ENCODE measurements at places on chromosomes 3 and 15.

- DNase-seq: no peak
Measured at GRCh38 chr3:134077649-134078161, 48.0 kb upstream of the SLCO2A1 start.

GRCh38 chr3:76311941-76312340 lies 526.6 kb upstream of the ZNF717 start:
- no peak for DNase-seq

DNA sequence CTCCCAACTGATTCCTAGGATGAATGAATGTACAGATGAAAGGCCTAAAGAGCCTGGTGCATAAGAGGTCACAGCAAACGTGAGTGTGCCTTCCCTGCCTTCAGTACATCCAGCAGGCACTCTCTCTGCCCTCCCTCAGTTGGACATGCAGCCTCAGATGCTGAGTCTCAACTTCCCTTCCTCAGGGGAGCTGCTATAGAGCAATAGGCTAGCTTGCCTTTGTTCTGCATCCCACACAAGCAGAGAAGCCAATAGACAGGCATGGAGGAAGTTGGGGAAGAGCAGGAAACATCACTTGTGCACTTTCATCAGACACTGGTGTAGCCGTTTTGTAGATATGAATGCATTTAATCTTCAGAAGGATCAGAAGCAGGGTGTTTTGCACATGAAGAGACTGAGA lies 147.5 kb upstream of the THBS1 start:
- DNase-seq: no peak

GRCh38 chr15:74133694-74134386 lies 3.5 kb downstream of the ISLR2 start:
- DNase-seq: no peak

DNA sequence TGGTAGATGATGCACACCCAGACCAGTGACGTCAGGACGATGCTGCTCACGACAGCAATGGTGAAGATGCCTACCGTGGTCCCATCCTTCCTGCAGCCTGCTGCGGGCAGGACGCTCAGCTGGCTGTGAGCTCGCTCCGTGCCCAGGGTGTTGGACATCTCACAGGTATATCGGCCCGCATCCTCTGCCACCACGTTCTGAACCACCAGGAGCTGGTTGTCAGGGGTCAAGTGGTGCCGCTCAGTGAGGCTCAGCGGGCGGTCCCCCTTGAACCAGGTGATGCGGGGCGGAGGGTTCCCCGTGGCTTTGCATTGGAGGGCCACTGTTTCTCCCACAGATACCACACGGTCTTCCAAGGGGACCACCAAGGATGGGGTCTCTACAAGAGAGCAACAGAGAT lies 117.8 kb downstream of the LRIG1 start:
- no peak for DNase-seq

- DNase-seq: no peak
Measured at GRCh38 chr15:20295238-20295811, 246.3 kb downstream of the GOLGA6L6 start.

DNA sequence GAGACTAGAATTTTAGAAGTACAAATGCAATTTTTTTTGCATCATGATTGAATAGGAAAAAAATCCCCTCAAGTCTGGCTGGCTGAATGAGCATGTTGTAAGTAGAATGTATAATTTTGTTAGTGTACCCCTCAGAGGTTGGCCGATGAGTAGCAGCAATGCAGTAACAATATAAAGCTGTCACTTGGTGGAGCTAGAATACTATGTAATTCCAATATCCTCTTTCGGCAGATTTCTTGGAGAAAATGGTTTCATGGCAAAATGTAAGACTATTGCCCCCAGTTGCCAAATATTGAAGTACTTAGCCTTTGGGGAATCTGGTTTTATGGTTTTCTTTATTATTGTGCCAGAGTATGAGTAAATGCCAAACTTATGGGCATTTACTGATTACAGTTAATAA lies 39.8 kb upstream of the SGO1 start:
- DNase-seq: no peak

DNA sequence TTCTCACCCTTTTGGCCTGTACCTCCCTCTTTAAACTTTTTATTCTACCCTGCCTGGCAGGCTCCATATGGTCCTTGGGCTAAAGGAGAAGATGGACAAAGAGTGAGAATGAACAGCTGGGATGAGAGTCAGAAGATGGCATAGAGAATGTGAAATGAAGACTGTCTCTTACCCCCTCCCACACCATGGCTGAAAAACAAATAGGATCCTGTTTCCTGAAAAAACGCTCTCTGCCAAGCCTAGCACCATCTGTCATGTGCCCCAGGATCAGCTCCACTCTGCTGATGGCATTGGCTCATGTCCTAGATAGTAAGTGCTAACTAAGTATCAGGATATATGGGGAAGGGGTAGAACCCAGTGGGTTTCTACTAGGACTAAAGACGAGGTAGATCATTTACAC lies 238.6 kb downstream of the MEX3B start:
- DNase-seq: no peak

DNA sequence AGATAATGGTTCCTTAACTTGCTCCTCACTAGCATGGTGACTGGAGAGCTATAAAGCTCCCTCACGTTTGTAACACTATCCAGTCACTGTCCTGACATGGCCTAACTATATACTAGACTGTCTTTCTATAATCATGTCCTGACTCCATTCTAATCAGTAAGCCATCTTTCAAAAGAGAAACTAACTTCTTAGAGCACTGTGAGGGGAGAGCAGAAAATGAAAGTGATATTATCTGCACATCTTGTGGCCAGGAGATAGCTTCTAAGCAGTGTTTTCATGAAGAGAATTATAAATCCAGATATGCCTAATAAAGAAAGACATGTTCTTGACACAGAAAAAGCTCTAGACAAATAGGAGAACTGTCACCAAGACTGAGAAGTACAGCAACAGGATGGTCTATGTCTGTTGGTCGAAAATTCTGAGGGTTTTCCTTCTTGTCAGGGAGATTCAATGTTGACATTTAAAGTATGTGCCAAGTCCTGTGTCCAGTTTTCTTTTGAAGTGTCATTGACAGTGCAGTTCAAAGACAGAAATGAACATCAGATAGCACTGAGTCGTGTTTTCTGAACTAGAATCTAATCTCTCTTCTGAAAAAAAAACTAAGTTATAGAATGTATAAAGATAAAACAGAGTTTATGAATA lies 230.6 kb upstream of the PEX5L start:
- no peak for DNase-seq

GRCh38 chr3:138474163-138474562 lies 39.7 kb downstream of the ESYT3 start:
- no peak for DNase-seq

DNA sequence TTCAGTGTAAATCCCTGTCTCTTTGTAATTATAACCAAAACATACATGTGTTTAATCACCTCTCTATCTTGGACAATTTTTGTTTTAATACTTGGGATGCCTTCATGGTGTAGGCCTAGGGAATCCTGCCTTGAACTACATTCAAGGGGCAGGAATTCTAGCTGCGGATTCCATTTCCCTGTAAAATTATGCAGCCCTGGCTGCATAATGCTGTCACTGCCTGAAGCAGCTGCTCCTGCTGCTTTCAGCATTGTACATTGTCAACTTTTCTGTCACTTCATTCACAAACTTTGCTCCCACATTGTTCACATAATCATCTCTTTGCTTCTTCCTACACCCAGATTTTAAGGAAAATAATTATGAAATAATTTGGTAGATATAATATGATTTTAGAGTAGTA lies 638.7 kb downstream of the RBMS3 start:
- no peak for DNase-seq

DNA sequence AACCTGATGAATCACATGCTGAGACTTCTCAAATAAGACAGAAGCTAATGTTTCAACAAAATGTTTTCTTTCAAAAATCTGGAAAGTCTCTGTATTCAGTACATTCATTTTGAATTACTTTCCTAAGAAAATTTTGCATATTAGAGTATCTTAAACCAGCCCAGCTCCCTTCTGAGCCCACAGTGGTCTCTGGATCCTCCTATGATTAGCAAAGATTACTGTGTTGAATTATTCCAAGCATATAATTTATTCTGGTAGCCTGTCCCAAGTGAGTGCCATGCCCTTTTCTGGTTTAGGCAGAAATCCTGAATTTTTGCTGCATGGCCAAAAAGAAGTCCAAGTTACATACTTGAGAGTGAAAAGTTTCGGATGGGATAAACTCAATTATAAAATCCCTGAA lies 279.0 kb downstream of the CTNNB1 start:
- DNase-seq: no peak

DNA sequence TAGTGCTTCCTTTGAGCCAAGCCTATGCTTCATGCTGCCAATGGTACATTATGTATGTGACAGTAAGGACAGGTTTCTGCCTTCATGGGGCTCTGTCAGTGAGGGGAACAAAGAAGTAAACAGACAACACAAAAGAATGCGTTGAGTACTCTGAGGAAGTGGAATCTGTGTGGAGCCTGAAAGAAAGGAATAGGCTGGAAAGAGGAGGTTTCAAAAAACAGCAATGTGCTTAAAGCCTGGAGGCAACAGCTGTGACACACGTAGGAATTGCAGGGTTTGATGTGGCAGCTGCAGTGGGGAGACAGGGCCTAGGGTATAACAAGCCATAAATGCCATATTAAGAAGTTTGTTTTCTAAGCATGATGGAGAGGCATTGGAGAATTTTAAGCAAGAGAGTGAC lies 316.7 kb downstream of the CLSTN2 start:
- DNase-seq: no peak

- DNase-seq: no peak
Measured at GRCh38 chr15:101207867-101208288, 44.0 kb downstream of the CHSY1 start.

DNA sequence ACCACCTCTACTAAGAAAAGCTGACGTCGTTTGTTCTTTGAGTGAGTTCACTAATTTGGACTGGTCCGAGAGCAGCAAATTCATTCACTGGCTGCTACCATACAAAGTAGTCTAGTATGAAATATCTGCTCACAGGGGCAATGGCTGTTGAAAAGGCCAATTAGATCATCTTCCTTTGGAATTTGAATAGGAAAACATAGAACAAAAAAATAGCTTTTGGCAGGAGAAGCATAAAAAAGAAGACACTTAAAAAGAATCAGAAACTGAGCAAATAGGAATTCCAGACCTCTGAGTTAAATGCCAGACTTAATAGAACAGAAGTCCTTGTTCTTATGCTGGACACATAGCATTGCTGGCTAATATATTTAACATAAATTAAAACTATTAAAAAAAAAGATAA lies 159.3 kb downstream of the IL1RAP start:
- peak; percentile 6 for DNase-seq

DNA sequence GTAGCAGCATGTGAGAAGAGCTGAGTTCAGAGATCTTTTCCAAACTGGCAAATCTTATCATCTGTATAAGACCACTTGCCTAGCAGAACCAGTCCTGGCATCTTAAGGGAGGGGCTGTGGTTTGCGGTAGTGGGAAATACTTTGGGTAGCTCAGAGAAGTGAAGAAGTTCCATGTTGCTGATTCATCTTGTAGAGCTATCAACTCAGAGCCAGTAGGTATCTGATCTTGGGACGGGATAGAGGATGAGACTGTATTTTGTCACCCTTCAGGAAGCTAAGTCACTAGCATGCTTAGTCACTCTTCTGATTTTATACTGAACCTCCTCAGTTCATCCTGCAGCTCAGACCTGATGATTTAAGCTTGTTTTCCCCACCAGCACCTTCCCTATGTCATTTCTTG lies 211.4 kb downstream of the NR1D2 start:
- peak; percentile 43 for DNase-seq

GRCh38 chr3:72161881-72162595 lies 377.1 kb upstream of the PROK2 start:
- no peak for DNase-seq

DNA sequence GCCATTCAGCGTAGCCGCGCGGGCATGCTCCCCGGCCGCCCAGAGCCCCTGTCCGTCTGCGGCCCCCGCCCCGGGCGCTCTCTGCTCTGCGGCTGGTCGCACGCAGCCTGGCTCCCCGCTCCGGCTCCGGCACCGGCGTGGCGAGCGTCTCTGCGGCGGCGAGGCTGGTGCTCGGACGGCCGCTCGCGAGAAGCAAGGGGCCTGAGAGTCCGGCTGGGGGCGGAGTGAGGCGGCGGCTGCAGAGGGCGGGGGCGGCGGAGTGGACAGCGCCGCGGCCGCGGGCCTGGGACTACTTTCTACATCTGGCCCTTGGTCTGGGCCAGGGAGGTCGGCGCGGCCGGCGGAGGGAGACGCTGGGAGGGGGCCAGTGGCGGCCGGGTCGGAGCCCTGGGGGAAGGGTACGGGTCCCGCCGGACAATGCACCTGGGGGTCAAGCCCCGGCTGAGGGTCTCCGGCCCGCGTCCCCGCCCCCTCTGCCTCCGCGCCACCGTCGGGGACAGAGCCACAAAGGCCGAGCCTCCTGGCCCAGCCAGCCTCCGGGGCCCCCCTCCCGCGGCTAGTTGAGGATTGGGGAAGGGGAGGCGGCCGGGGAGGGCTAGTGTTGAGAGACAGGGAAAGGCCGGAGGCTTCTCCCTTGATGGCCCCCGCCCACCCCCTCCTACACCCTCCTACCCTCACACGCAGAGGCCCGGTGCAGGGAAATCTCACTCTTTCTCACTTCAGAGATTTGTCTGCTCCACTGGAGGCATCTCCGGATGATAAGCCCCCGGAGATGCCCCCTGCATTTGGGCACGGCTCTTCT lies at the start of gene PRTG:
Gene PRTG, minus strand, starts transcription at position 226 of the 802 bp plus-strand sequence. Its CDS starts 221 bp downstream, at position 5.
- peak; percentile 3 for DNase-seq

DNA sequence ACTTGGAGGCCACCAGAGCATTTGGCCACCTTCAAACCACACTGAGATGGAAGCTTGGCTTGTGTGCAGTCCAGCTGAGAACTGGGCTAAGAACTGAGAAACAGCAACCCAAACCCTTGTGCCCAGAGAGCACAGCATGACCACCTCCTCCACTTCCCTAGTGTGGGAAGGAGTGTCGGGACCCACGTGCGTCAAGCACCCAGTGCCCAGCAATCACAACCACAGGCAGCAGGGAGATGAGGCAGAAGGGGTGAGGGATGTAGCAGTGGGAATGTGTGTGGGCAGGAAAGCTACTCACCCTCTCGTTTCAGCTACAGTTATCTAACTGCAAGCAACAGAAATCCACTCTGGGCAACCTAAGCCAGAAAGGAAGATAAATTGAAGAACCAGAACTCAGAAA lies 25.0 kb upstream of the RFTN1 start:
- DNase-seq: no peak

DNA sequence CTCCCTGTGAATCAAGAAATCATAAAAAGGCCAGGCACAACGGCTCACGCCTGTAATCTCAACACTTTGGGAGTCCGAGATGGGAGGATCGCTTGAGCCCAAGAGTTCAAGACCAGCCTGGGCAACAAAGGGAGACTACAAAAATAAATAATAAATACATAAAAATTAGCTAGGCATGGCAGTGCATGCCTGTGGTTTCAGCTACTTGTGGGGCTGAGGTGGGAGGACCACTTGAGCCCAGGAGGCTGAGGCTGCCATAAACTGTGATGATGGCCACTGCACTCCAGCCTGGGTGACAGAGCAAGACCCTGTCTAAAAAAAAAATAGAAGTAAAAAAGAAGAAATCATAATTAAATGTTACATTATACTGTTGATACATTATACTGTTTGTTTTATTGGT lies 28.0 kb upstream of the DCUN1D1 start:
- no peak for DNase-seq

GRCh38 chr3:46549408-46549904 lies 16.6 kb downstream of the LRRC2 start:
- DNase-seq: no peak

DNA sequence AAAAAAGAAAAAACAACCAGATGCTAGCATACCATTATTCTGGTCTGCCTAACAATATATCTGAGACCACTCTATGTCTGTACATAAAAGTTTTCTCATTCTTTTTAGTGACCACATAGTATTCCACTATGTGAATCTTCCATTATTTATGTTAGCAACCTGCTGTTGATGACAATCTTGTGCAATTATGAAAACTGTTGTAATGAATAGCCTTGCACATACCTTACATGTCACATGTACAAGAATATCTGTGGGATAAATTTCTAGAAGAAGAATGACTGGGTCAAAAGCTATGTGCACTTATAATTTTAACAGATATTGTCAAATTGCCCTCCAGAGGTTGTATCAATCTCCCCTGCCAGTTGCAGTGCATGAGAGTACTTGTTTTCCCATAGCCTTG lies 62.5 kb downstream of the ARHGAP31 start:
- no peak for DNase-seq
